LoVo (cell line): ENCODE measurements at places on chromosomes 7 and 10.

- no peak for DNase-seq
Measured at GRCh38 chr10:31932838-31933237, 4.2 kb upstream of the ARHGAP12 start.

- no peak for DNase-seq
Measured at GRCh38 chr10:133280391-133281059, 3.9 kb upstream of the ADAM8 start.

DNA sequence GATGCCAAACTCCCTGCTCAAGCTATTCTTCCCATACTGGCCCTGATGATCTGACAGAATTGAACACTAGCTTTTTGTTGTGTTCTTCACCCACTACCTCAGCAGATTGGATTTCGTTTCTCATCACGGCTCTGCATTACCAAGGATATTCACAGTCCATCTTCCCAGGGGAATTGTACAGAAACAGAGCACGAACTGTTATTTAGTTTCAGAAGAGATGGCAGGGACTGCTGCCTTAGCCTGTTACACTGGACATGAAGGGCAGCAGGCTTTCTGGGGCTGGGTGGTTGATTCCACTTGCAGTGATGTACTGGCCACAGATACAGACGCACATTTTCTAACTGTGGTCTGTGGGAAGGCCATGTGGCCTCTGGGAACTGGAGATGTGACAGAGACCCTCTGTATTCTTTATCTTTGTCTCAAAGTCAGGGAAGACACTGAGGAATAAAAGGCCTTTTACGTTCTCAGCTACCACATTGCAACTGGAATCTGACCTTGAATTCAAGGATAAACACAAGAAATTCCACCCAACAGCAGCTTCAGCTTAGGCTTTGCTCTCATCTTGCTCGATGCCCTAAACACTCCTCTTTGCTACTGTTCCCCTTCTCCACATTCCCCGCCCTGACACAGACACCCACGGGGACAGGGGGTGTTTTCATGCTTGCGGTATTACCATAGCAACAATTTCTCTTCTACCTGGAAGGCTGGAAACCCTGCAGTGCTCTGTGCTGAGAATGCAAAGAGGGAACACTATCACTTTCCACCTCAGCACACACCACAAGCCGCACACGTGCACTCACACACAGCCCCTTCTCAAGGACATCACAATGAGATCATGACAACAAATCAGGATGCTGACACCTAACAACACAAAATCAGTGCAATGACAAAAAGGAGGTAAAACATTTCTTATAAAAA lies 81.7 kb downstream of the RNF216 start:
- no peak for DNase-seq

DNA sequence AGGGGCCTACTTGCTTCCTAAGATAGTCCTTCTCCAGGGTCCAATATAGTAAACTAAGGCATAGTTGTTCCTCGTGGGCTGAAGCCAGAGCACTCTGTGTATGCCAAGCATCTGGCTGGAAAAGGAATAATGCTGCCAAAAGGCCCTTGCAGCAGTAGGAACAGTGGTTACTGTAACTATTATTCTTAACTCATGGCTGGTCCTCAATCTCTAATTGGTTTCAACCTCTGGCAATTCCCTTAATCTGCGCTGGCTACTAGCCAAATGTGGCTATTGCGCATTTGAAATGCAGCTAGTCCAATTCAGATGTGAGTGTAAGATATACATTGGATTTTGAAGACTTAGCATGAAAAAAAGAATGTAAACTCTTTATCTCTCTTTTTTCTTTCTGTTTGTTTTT lies 27.8 kb upstream of the LBX1 start:
- DNase-seq: no peak

DNA sequence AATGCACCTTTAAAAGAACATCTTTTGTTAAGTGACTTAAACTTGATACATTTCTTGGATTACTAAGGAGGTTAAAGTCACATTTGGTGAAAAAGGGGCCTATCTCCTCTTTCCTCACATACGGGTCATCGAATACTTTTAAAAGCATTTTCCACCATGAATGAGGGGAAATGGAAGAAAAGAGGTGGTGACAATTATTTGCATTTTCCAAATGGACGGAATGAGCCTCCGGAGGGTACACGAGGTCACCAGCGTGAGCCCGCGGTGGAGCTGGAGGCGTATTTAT lies 1.0 kb upstream of the BMPR1A start:
- DNase-seq: no peak

DNA sequence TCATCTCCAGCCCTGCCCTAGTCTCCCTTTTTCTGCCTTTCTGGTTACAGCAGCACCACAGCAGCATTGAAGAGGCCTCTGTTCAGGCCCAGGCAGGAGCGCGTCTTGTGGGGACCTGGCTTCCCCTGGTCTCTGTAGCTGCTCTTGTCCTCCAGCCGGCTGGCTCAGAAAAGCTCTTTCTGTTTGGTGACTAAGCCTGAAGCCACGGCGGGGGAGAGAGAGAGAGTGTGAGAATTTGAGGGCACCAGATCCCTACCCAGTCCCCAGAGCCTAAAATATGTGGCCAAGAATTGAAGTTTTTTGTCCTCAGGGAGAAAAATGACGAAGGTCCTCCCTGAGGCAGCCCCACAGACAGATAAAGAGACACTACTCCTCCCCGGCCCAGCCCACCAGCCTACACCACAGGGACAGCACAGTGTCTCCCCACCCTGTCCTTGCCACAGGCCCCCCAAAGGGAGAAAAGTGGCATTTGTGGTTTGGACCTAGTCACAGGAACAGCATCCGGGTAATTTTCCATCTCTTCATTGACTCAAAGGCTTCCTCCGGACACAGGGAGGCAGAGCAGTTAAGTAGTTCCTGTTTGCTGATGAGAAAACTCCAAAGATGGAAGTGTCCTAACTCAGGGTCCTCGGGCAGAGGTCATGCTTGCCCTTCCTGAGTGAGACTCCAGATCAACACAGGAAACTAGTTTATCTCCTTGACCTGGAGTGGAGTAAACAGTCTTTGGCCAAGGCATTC lies 13.3 kb upstream of the FAM180A start:
- DNase-seq: no peak

- no peak for DNase-seq
Measured at GRCh38 chr10:49651039-49651835, 28.2 kb upstream of the C10orf53 start.

GRCh38 chr7:108525327-108525984 lies 479 bp downstream of the PNPLA8 start:
- DNase-seq: peak; percentile 59

DNA sequence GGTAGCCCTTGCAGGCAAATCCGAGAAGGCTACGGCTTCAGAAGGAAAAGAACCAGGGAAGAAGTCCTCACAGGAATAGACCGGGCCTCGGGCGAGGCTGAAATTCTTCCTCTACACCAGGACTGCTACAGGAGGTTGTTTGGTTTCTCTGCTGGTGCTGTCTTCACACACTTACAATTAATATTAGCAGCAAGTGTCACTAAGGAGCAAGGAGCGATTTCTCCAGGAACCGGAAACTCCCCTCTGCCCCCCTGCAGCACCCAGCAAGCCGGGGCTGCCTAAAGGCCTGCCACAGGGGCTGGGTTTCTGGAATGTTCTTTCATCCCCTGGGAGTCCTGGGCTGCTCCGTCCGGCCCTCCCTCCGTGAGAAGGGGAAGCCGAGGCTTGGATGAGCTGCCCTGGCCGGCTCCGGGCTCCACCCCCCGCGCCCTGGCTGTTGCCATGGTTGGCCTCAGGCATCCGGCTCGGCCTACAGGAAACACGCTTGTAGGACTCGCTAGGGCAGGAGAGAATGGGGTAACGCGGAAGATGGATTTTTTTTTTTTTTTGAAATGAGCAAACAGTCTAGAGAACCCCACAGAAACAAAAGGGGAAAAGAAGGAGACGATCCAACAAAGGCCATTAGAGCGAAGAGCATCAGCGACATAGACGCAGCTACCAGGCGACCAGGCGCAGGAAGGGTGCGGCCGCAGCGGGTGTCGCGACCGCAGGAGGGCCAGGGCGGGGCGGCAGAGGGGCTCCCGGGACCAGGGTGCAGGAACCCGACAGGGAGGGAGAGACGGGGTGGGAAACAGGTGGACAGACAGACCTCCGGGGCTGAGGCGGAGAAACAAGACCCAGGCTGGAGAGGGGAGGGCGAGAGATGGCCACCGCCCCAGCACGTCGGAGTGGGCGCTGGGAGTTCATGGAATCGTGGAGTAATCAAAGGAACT lies 33.0 kb downstream of the EN2 start:
- DNase-seq: no peak
